ENCODE measurements at places on chromosomes 12 and 14.

DNA sequence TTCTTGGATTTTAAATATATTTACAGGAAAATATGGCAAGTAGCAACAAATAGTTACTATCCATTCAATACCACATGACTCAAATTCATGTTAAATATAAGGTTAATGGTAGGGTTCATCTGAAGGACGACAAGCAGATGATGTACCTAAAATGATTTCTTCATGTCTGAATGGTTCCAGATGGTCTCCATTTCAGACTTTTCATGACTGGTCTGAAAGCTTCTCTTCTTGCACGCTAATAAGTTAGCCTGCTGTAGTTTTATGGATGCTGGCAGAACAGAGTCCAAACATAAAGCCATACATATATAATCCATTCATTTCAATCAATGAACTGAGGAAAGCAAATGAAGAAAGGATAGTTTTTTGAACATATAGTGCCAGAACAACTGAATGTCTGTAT is 257.0 kb upstream of the MGAT4C start:
- DNase-seq, result no peak

GRCh38 chr12:21797539-21797938 is 23.0 kb upstream of the KCNJ8 start:
- no peak for DNase-seq

- DNase-seq, result no peak
Measured at GRCh38 chr14:65937079-65937959, 524.8 kb downstream of the FUT8 start.

- no peak for DNase-seq
Measured at GRCh38 chr12:25502118-25502517, 51.0 kb downstream of the LMNTD1 start.

DNA sequence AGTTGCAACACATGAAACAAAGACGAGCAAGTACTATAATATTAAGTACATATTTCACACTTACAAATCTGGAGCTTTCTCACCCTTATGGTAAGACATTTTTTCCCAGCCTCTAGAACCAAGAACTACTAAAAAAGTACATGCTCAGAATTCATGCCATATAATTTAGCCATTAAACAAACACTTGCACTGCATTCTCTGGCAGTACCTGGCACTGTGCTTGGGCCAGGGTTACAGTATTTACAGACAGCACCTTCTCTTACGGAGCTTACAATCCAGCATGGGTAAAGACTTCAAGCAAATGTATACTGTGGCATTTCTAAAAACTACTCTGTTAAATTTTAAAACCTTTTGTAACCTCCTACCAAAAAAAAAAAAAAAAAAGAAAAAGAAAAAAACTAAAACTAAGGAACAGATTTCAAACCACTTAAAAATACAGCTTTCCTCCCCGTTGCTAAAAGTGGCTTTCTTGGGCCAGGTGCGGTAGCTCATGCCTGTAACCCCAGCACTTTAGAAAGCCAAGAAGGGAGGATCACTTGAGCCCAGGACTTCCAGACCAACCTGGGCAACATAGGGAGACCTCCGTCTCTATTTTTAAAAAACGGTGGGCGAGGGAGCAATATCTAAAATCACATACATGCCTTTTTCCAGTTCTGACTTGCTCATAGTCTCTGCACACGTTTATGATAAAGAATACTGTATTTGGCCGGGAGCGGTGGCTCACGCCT is 956 bp downstream of the GNPTAB start:
- DNase-seq, result no peak

DNA sequence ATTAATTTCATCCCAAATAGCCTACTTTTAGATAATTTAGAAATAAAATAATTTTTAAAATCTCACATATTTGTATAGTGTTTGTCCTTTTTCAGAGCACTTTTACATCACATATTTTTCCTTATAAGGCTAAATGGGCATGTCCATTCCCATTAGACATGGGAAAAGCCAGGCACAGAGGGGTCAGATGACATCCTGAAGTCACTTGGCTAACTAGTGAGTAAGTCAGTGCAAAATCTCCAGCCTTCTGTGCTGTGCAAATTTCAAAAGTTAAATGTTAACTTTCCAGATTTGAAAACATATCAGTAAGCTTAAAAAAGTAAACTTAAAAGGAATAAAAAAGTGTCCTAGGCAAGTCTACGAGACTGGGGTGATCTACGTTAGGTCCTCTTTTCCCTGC is 117.4 kb downstream of the EMP1 start:
- DNase-seq, result no peak
